ENCODE measurements at places on chromosomes 16 and 17.

GRCh38 chr16:89623511-89624261 is 10.2 kb downstream of the DPEP1 start:
- no peak for DNase-seq

- no peak for DNase-seq
These were observed 126.6 kb downstream of the ANKRD11 start for GRCh38 chr16:89363621-89364393.

GRCh38 chr16:88716201-88716600 is 9.9 kb downstream of the CTU2 start:
- DNase-seq = no peak

DNA sequence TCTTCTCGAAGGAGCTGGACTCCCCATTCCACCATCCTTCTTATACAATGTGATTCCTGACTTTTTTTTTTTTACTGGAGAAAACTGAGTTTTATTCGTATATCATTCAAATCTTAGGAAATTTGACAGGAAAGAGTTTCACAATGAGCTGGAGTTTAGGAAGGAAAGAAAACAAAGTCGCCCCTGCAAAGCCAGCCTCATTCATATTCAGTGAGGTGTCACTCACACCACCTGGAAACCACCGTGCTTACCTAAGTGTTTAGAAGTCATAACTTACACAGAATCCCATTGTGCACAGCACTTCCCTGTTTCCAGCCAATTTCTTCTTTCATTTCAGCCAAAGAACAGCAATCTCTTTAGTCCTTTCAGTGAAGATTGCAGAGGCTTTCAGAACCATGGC is 90.3 kb upstream of the CHMP6 start:
- no peak for DNase-seq

DNA sequence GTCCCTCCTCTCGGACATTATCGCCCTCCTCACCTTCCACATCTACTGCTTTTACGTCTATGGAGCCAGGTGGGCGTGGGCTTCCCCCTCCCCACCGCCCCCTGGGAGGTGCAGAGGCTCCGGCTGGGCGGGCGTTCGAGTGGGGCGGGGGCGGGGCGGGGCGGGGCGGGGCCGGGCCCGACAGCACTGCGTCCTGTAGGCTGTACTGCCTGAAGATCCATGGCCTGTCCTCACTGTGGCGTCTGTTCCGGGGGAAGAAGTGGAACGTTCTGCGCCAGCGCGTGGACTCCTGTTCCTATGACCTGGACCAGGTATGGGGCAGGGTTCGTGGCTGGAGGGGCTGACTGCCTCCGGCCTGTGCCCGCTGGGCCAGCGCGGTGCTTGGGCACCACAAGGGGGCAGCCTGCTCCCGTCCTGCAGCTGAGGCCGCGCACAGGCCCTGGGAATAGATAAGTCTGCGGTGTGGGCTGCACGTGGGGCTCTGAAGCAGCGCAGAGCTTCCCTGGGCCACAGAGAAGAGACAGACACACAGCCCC is 9.2 kb downstream of the PIGQ start:
- DNase-seq = no peak

- no peak for DNase-seq
These were observed 80.9 kb downstream of the ARHGAP23 start for GRCh38 chr17:38508954-38509771.

DNA sequence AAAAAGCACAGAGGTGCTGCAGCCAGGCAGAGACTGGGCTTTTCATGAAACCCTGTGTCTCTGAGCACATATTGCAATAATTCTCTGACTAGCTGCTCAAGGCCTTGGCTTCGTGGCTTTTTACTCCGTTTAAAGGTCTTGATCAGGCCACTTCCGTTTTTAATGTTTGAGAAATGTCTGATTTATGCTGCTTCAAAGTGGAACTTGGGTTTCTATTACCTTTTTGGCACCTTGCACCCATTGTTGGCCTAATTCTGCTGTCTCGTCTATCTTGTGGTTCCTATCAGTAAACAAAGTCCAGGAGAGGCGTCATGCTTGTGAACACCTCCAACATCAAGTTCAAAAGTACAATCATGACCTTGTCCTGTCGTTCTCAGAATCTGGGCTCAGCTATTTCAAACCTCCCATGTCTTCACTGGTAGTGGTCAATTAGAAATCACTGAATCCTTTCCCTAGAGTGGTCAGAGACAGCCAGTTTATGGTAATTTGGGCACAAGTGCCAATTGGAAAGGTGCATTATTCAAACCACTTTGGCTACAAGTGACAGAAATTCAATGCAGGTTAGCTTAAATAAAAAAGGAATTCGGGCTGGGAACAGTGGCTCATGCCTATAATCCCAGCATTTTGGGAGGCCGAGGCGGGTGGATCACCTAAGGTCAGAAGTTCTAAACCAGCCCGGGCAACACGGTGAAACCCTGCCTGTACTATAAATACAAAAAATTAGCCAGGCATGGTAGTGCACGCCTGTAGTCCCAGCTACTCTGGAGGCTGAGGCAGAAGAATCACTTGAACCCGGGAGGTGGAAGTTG is 33.3 kb upstream of the METTL9 start:
- DNase-seq = no peak

DNA sequence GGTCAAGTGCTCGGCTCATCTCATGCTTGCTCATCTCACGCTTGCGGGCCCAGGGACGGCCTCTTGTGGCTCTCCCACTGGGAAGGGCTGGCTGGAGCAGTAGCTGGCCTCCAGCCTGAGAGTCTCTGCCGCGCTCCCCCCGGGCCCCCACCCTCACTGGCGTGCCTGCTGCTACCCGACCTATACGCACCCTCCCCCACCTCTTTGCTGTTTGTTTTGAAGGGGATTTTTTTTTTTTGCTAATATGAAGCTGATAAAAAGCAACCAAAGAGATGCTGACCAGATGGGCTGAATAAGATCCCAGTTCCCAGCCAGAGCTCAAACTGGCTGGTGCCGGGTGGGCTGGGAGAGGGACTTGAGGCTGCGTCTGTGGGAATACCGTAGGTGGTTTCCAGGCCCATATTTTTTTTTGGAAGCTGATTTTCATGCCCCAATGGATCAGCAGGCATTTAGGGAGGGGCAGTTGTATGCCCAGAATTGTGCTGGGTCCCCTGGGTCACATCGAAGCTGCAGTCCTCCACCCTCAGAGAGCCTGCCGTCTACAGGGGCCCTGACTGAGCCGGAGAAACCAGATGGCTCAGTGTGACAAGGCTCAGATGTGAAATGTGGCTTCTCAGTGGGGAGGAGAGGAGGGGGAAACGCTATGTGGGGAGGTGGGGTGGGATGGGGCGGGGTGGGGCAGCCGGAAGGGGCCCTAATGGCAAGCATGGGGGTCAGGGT is 115.0 kb downstream of the RAP1GAP2 start:
- DNase-seq = no peak

DNA sequence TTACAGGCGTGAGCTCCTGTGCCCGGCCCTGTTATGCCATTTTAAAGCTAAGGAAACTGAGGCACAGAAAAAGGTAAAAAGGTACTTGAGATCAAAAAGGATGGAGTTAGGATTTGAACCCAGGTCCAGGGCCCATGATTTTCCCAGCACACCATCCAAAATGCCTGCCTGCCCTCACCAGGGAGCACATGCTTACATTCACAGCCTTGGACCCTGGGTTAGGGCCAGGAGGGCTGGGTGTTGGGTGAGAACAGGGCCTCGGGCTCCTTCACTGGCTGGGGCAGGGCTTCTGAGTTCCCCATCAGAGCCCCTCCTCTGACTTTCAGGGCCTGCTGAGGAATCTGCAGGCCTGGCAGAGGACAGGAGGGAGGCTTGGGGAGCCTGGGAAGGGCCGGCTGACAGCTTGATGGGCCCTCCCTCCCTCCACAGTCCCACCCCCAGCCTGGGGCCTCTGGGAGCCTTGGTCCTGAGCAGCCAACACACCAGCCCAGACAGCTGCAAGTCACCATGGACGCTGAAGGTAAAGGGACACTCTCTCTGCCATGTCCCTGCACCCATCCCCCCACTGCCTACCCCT is at the start of gene QPRT:
Gene QPRT, plus strand, starts transcription at position 490 of the 577 bp plus-strand sequence. Its CDS starts 18 bp downstream, at position 508.
- no peak for DNase-seq

- no peak for DNase-seq
These were observed 62.6 kb downstream of the ZFHX3 start for GRCh38 chr16:72985148-72985941.

DNA sequence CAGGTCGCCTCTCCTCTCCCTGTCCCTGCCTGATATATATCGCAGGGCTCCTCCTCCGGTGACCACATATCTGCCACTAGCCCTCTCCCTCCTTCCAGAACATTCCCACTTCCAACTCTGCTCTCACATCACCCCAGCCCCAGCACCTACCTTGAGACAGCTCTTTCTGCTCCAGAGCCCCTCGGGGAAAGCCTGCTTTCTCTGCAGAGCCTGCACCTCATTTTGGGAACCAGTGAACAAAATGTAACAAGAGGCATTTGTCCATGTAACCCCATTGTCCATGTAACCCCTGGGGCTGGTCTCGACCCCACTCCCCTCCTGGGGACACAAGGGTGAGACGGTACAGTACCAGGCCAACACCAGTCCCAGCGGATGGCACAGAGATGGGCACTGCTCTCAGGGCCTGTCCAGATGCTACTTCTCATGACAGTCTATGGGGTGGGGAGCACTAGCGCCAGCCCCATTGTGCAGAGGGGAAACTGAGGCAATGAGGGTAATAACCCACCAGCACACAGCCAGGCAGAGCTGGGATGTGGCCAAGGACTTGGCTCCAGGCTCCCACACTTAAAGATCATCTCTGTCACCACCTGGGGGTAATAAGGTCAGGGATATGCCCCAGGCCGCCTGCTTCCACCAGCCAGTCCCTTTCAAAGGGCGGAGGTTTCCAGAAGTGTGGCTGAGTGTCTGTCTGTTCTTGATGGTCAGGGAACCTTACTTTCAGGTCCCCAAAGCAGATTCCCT is 42.9 kb downstream of the TBC1D16 start:
- no peak for DNase-seq

DNA sequence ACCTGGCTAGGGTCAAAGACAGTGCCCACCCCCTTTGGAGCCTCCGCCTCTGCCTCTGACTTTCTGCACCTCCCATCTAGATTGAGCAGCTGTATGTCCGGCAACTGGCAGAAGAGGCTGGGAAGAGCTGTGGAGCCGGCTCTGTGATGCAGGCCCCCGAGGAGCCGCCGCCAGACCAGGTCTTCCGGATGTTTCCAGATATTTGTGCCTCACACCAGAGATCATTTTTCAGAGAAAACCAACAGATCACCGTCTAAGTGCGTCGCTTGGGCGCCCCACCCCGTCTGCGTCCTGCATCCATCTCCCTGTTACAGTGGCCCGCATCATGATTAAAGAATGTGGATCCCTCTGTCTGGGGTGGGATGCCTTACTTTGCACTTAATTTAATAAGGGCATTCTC is 22.1 kb downstream of the IRF8 start:
- DNase-seq = no peak

DNA sequence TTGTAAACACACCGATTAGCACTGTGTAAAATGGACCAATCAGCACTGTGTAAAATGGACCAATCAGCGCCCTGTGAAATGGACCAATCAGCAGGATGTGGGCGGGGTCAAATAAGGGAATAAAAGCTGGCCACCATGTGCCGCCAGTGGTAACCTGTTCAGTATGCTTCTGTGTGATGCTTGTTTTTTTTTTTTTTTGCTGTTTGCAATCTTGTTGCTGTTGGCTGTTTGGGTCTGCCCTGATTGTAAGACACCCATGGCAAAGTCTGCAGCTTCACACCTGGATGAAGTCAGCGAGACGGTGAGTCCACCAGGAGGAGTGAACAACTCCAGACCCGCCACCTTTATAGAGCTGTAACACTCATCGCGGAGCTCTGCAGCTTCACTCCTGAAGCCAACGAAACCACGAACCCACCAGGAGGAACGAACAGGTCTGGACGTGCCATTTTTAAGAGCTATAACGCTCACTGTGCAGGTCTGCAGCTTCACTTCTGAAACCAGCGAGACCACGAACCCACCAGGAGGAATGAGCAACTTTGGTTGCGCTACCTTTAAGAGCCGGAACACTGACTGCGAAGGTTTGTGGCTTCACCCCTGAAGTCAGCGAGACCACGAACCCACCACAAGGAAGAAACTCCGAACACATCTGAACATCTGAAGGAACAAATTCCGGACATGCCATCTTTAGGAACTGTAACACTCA is 85.0 kb upstream of the MED9 start:
- no peak for DNase-seq

DNA sequence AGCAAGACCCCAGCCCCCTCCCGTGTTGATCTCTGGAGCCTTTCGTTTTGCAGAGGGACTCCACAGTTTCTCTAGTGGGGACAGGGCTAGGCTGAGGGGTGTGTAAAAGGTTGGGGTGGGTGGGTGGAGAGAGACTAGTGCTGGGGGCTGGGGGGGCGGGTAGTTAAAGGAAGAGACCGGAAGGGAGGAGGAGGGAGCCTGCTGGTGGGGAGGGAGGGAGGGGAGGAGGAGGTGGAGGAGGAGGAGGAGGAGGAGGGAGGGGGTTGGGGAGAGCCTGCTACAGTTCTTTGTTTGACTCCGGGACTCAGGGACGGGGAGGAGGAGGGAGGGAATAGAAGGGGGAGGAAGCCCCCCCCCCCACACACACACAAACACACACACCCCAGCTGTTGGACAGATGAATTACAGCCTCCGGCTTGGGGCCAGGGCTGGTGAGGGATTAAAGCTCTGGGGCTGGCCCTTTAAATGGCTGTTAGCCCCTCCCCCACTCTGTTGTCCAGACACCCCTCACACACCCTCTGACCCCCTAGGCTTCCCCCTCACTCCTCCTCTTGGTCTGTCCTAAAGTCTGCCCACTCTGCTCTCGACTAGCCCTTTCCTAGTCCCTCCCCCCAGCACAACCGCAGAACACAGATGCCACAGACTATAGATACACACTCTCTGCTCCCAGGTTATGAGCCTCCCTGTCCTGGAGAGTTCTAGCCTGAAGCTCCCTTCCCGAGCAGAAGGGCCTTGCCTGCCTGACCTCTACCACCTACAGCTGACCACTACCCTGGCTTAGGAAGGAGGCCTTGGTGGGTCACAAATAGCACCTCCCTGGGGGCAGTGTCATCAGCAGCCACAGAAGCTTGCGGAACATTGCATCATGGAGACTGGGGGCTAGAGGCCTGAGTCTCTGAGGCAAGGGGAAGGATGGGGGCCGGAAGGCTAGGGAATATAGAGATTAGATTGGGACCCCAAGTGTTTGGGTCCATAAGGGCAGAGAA is 4.4 kb downstream of the KDM6B start:
- no peak for DNase-seq

DNA sequence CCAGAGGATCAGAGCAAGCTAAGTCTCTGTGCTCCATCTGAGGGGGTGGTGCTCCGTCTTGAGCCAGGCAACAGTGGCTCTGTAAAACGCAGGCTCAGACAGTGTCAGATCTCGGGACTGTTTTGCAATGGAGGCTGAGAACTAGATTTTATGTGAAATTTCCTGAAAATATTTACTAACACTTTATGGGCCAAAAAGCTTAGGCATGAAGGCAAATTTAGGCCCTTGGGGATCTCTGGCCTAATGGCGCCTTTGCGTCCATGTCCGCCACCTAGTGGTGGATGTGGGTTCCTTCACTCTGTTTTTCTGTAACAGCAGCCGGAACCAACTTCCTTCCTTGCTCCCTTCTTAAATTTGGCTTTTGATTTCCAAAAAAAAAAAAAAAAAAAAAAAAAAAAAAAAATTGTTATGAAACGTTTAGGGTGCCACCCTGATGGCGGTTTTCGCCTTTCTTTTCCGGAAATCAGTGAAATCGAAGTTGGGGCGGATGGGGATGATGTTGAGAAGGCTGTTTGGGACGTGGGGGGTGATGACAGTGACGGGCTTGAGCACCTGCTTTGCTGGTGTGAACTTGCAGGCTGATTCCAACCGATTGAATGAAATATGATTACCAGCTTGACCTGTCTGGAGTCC is 14.0 kb upstream of the ELAC2 start:
- DNase-seq = no peak

- DNase-seq = no peak
These were observed 6.4 kb upstream of the CRK start for GRCh38 chr17:1462164-1463112.
